ENCODE measurements at places on chromosomes 16 and 17.

DNA sequence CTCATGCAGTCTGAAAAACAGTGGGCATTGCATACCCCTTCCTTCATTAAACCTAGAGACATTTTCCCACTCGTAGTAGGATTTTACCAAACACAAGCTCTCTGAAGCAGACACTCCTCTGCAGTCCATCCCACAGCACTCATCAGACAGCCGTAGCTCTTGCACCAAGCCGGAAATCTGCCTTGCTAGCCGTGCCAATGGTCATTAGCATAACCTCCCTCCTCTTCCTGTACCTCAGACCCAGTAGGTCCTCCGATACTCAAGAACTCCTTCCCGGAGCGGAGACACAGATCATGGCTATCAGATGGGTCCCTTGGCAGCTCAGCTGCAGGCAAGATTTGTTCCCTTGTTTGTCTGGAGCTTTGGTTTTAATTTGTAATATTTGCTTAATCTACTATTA, 483.1 kb upstream of the PSMD7 start:
- DNase-seq, result no peak

- DNase-seq, result no peak
Observed at GRCh38 chr17:17739388-17740066, 58.3 kb downstream of the RAI1 start.

- DNase-seq, result no peak
Observed at GRCh38 chr17:51170736-51171135, 4.5 kb downstream of the NME2 start.

DNA sequence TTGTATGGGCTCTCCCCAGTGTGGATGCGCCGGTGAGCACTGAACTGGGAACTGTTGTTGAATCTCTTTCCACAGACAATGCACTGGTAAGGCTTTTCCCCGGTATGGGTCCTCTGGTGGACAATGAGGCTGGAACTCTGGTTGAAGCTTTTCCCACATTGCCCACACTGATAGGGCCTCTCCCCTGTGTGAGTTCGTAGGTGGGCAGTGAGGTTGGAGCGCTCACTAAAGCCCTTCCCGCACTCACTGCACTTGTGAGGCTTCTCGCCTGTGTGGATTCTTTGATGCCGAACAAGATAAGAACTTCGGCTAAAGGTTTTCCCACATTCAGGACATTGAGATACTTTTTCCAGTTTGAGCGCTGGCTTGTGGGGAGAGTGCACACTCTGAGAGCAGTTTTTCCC, 17.8 kb downstream of the ZSCAN32 start:
- DNase-seq, result no peak

GRCh38 chr17:43818966-43819365, 14.0 kb downstream of the MPP3 start:
- no peak for DNase-seq

GRCh38 chr17:28579526-28579925, 2.8 kb upstream of the ALDOC start:
- DNase-seq, result no peak

GRCh38 chr17:13631529-13631928, 29.8 kb upstream of the HS3ST3A1 start:
- DNase-seq, result no peak

- DNase-seq, result peak; percentile 62
Observed at GRCh38 chr17:77391668-77392375, 251.1 kb downstream of the SEC14L1 start.

GRCh38 chr17:45958307-45958706, 40.7 kb upstream of the STH start:
- DNase-seq, result no peak

GRCh38 chr16:89765292-89765830, 44.0 kb downstream of the ZNF276 start:
- no peak for DNase-seq

- peak; percentile 75 for DNase-seq
Observed at GRCh38 chr17:75844530-75845057, 390 bp upstream of the UNC13D start.

DNA sequence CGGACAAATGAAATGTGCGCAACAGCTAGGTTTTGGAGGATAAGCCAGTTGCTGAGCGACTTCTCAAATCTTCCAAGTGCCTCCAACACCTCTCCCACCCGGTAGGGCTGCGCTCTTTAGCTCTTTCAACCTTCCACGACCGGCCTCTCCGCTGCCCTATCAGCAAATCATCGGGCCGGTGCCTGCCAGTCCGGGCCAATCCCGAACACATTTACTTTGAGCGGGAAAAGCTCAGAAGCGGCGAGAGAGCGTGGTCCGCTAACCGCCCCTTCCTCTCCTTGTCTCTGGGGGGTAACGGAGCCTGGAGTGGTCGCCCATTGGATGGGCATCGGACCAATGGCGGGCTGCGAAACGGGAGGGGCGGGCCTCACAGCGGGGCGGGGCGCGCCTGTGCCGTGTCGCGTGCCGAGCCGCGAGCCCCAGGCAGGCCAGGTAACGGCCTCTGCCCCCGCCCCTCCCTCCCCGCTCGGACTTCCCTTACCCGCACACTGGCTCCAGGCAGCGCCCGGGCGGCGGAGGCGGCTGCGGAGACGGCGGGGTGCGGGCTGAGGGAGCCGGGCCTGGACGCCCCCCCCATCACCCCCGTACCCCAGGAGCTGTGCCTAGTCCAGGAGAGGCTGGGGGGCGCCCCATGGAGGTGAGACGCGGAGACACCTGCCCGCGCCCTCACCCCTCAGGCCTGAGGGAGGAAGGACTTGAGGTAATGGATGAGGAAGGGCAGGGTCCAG, at the start of gene MEIOC:
TSS of gene MEIOC (plus strand) at position 486 of the 728 bp plus-strand sequence. CDS start at position 632, 146 bp downstream.
- peak; percentile 82 for DNase-seq

DNA sequence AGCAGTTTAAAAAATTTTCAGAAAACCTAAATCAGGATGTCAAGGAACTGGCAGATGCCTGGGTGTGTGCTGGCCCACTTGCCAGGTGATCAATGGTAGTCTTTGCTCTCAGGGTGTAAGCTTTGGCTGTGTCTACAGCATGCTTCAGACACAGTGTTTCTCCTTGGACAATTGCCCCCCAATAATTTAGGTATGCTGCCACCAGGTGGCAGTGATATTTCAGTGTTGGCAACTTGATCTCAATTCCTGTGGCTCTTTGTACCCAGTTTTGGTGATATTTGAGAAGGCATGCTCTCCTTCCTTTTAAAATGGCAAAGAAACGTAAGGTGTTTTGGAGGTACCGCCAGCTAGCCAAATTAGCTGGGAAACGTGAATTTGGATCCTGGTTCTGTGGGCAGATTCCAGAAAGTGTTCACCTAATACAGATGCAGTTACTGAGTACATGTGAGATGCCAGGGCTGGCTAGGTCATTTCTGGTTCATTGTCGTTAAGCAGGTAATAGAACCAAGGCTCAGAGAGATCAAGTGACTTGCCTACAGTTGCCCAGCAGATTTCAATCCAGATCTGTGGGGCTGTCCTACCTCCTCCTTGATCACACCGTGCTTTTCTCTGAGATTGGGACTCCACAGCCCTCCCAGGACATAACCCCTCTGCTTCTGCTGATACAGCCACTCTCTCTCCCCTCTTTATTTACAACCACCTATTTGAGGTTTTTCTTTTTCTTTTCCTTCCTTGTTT, 155.6 kb upstream of the PLCG2 start:
- peak; percentile 90 for DNase-seq

DNA sequence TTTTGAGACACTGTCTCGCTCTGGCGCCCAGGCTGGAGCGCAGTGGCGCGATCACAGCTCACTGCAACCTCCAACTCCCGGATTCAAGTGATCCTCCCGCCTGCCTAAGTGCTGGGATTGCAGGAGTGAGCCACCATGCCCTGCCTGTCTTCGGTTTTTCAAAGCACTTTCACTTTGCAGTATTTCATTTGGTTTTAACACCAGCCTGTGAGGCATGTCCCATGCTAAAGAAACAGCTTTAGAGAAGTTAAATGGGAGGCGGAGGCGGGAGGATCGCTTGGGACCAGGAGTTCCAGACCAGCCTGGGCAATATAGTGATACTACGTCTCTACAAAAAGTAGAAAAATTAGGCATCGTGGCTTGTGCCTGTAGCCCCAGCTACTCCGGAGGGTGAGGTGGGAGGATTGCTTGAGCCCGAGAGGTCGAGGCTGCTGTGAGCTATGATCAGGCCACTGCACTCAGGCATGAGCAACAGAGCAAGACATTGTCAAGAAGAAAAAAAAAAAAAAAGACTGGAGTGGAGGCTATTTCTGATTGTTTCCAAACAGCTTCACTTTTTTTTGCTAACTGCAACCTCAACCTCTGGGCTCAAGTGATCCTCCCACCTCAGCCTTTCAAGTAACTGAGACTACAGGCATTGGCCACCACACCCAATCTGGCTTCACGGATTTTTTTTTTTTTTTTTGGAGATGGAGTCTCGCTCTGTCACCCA, 1.3 kb downstream of the METTL23 start:
- peak; percentile 49 for DNase-seq

DNA sequence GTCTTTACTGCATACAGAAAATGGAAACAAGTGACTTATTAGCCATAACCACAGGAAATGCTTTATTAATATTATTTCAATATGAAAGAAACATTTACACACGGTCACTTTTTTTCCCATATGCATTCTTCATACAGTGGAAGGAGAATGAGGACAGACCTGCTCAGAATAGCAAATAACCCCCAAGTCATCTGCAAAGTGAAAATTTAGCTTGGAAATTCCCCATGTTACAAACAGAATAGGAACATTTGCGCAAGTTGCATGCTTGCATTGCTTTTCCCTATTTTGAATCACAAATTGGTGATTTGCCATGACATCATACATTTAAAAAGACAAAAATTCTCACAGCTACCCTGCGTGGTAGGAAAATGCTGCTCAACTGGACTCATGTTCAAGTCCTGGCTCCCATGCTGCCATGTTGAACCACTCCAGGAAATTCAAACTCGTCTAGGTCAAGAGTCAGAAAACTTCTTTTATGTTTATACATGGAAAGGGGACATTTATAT, 102.0 kb downstream of the GP2 start:
- DNase-seq, result no peak

DNA sequence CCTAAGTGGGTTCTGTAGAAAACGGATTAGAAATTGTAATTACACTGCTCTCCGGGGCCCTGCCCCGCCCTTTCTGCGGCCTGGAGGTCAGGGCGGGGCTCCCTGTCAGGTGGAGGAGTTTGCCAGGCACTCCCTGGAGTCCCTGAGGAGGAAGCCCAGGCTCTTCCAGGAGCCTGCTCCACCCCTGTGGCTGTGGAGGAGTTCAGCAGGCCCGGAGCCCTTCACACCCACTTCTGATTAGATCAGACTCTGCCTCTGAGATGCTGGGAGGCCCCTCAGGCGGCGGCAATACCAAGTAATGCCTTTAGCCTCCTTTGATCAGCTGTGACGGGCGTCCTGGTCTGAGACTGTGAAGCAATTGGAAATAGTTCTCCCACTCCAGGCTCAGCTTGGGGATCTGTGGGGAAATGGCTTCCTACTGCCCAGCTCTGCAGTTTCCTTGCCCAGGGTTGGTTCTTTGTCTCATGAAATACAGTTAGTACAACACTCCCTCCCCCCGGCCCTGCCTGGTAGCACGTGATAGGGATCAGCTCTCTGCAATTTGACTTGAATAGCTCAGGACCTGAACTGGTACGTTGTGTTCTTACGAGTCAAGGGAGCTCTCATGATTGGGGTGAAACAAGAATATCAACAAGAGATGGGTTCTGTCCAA, 22.3 kb downstream of the BAIAP2 start:
- peak; percentile 73 for DNase-seq

- DNase-seq, result peak; percentile 17
Observed at GRCh38 chr17:78501241-78502036, 75.8 kb downstream of the DNAH17 start.

DNA sequence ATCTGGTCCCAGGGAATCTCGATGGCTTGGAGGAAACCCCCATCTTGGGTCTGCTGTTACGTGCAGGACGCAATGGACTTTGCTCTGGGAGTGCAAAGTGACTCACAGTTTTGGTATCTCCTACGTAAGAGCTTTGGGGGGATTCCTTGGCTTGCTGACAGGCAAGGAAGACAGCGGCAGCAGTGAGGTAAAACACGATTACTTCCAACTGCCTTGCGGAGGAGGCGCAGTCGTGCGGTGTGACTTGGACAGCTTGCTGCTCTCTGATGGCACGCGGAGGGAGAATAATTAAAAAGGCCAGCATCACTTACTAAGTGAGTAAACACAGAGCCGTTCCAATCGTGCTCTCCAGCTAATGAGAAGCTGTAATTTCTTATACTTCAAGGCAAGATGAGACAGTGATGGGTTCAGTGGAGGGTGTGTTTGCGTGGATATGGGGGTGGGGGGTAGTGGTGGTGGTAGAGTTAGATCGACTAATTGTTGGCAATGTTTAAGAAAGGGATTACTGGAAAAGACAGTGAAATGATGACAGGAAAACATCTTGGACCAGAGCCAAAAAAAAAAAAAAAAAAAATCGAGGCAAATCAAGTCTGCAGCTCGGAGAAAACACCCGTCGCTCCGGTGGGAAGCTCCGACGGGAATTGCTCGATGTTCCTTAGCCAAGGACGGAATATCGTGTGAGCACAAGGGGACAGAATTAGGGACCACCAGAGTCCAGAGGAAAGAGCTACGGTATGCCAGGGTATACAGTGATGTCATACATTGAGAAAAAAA, 184.8 kb upstream of the ZFHX3 start:
- DNase-seq, result no peak

GRCh38 chr17:7026471-7027115, 3.7 kb downstream of the BCL6B start:
- no peak for DNase-seq

GRCh38 chr17:72187556-72187955, 66.7 kb downstream of the SOX9 start:
- no peak for DNase-seq

DNA sequence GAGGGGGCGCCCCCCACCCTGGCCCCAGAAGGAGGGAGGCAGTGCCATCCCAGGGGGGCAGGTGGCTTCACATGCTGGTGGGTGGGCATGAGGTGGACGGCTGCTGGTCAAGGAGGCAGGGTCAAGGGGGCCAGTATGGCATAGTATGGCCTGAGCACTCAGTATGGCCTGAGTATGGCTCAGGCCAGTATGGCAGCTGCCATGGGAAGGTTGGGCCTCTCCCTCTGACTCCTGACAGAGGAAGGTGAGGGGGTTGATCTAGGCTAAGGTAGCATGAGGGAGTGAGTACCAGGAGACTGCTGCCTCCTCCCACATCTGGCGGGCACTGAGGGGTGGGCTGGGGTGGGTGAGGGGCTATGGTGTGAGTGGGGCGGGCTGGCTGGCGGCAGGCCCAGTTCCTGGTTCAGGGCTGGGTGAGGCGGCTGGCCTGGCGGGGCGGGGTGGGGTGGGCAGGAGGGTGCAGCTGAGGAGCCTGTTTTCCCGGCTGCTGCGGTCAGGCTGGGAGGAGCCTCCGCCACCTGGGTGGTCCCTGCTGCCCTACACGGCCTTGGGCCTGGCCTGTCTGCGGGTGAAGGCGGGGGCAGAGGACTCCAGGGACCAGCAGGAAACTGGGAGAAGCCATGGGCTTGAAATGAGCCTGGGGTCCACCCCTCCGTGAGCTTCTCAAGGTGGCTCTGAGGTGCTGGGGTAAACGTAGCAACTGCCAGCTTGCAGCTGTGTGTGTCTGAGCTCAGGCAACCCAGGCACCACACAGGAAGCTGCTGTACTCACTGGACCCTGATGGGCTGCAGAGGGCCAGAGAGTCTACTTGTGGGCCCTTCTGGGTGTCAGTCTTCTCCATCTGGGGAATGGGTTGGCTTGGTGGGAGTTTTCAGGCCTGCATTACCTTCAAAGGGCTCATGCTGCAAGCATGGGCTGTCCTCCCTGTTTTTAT, 57.0 kb downstream of the RAI1 start:
- peak; percentile 68 for DNase-seq

GRCh38 chr16:3157229-3158025, 22.6 kb downstream of the ZNF213 start:
- DNase-seq, result peak; percentile 92

- DNase-seq, result no peak
Observed at GRCh38 chr16:3645504-3646347, 8.8 kb upstream of the DNASE1 start.

Data from hematopoietic multipotent progenitor cell treated with erythropoietin and hydrocortisone succinate and interleukin-3 and kit ligand, for 4 days (in vitro differentiated cells).